ENCODE measurements at places on chromosomes 13 and 19. TPM values are rescaled to one million over a fixed set of nuclear protein-coding genes. Genes with fewer than 3 reads are reported as not detected.

Gene LRG1
- total RNA-seq, result 0.63 TPM

Gene NLRP9
- not detected for total RNA-seq

Gene KLK12
- total RNA-seq, result not detected

Gene ZNF493
- 284 TPM for total RNA-seq

Gene CLEC11A
- total RNA-seq, result 2.5 TPM

Gene LIM2
- not detected for total RNA-seq
